ENCODE measurements at places on chromosomes 11 and 22.

DNA sequence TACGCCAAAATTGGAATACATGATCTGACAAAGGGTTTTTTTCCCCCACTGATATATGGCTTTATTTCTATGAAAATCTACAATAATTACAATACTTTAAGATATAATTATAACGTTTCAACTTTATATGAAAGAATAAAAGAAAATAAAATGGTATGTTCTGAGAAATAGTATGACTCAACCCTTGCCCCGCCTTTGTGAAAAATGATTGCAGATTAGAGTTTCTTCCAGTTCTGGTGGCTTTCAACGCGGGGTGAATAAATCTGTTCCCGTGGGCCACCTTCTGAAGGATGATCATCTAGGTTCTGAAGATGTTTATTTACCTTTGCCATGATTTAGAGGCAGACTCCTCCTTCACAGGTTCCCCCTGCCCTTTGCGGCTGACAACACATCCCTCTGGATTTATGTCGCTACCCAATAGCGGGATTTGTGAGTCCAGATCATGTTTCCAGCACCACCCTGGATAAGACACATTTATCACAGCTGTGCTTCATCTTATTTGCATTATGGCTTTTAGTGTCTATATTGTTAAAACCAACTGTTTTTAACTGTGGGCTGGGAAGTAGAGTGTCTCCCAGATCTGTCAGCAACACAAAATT lies 607.0 kb upstream of the KIRREL3 start:
- DNase-seq, result no peak

- DNase-seq, result no peak
These were observed 59.7 kb upstream of the CYP2D6 start for GRCh38 chr22:42190274-42190673.

- peak; percentile 74 for DNase-seq
These were observed 6.7 kb upstream of the GDPD5 start for GRCh38 chr11:75532200-75533048.

DNA sequence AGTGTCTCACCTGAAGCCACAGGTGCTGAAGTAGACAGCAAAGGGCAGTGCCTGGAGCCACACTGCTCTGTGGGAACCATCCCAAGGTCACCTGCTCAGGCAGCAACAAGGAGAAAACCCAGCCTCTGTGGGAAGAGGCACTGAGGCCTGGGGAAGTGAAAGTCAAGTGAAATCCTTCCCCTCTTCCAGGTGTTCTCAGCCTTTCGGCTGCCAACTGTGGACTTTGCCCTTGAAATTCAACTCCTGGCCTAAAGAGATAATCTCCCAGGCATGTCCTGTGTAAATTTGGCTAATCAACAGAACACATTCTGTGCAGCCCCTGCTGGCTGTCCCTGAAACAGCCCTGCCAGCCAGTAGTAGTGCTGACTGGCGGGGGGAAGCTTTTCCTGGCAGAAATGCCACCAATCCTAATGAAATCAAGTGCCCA lies 112.1 kb downstream of the RPL27A start:
- peak; percentile 76 for DNase-seq

DNA sequence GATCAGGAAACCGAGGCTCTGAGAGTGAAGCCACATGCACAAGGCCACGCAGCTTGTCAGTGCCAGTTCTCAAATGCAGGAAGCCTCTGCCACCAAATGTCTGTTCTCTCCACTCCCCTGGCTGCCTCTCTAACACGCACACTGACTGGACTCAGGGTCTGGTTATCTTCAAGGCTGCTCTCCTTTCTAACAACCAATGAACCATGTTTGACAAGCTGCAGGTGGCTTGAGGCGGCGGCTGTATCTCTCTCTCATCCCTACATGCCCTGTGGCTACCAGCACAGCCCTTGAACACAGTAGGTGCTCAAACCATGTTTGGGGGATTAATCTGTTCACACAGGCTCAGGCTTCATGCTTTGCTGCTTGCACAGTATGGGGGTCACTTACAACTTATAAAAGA lies 23.7 kb downstream of the MFNG start:
- no peak for DNase-seq

GRCh38 chr11:65787649-65788622 lies 1.1 kb downstream of the OVOL1 start:
- peak; percentile 90 for DNase-seq

DNA sequence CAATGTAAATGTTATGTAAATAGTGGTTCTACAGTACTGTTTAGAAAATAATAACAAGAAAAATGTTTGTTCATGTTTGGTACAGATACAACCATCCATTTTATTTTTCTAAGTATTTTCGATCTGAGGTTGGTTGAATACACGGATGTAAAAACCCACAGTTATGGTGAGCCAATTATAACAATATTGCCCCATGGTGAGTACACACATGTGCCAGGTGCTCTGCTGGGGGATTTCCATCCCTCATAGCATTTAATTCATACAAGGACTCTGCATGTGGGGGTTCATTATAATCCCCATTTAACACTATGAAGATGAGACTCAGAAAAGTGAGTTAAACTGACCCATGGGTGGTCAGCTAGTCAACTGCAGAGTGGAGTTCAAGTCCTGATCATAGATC lies 23.3 kb upstream of the TTC28 start:
- DNase-seq, result no peak

DNA sequence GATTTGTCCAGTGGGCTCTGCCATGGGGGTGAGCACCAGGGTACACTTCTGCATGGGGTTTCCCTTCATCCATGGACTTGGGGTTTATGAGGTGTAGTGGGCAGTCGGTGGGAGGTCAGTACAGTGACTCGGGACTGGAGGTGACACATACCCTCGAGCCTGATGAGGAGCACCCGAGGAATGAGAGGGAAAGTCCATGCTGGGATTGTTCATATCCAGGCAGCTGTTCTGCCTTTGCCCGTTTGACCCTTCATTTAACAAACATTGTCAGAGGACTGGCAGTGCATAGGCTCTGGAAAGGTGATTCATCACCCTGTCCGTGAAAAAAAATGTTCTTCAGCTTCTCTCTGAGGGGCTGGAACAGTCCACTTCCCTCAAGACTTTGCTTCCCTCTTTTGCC lies 2.7 kb downstream of the NAV2 start:
- no peak for DNase-seq

- DNase-seq, result no peak
These were observed 221.1 kb downstream of the LARGE1 start for GRCh38 chr22:33699176-33699575.

DNA sequence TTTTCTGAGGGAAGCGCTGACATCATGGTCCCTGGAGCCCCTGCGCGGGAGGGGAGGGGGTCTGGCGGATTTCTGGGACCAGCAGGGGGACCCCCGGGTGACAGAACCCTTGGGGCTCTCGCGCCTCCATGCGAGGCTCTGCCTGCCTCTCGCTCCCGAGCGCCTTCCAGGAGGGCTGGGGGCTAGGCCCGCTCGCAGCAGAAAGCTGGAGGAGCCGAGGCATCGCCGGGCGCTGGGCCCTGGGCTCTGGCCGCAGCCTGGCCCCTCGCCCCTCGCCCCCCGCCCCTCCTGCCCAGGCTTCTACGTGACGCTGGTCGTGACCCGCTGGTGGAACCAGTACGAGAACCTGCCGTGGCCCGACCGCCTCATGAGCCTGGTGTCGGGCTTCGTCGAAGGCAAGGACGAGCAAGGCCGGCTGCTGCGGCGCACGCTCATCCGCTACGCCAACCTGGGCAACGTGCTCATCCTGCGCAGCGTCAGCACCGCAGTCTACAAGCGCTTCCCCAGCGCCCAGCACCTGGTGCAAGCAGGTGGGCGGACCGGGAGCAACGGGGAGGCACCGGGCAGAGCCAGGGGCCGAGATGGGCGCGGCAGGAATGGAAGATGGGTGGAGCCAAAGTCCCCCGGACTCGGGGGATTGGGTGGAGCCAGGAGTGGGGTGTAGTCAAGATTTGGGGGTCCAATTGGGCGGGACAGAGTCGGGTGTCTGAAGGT lies 5.4 kb downstream of the BEST1 start:
- DNase-seq, result no peak

DNA sequence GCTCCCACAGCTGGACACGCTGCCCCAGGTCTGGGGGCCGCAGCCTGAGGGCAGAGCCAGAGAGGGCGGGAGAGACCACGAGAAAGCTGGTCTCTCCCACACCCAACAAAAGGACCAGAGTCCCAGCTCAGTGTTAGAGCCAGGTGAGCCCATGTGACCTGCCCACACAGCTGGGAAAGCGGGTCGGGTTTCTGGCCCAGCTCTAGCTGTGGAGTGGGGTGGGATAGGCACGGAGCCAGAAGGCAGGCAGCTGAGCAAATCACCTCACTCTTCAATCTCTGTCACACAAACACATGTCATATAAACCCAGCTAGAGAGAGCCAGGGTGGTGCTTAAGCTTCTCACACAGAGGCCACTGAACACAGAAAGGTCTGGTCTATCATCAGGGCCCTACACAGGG lies 7.8 kb upstream of the EIF3D start:
- DNase-seq, result no peak

- no peak for DNase-seq
These were observed 30.7 kb downstream of the FAM168A start for GRCh38 chr11:73566977-73567755.

DNA sequence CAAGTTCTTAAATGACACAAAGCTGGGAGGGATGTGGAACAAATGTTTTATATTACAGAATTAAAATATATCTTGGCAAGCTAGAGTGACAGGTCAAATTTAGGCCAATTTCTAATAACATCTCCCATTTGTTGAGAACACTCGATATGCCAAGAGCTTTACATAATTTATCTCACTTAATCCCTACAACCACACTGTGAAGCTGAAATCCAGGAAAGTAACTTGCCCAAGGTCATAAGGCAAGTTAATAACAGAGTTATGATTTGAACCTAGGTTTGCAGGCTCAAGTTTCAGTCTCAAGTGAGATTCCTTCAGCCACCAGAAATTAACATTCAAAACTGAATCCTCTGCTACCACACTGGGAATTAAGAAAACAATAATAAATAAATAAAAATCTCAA lies 38.3 kb downstream of the RAB30 start:
- DNase-seq, result no peak

DNA sequence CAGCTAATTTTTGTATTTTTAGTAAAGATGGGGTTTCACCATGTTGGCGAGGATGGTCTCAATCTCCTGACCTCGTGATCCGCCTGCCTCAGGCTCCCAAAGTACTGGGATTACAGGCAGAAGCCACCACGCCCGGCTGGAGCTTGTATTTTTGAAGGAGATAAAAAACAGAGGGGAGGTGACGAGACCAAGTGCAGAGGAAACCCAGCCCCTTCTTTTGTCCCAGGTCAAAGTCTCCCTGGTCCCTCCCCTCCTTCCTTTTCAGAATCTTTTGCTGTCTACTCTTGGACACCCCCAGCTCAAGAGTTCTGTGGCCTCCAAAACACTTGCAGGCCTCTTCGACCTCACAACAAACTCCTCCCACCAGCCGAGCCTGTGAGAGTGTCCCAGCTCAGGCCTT lies 12.2 kb upstream of the TMEM184B start:
- no peak for DNase-seq

- DNase-seq, result peak; percentile 67
These were observed 51.5 kb upstream of the FGF3 start for GRCh38 chr11:69870766-69871165.

DNA sequence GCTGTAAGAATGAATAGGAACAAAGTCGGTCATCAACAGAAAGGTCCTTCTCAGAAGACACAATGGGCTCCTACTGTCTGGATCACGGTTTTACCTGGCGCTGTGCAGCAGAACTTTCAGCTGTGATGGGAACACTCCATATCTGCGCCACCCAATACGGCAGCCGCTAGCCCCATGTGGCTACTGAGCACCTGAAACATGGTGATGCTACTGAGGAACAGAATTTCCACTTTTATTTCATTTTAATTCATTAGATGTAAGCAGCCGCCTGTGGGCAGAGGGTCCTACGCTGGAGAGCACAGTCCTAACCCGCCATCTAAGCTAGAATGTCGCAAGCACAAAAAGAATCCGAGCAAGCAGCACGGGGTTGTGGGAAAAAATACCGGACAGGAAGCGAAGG lies 2.7 kb downstream of the SULT4A1 start:
- no peak for DNase-seq

GRCh38 chr11:75313513-75314272 lies 37.8 kb downstream of the ARRB1 start:
- no peak for DNase-seq

- DNase-seq, result no peak
These were observed 128.4 kb downstream of the FAM76B start for GRCh38 chr11:95661162-95661561.

GRCh38 chr22:28375761-28376534 lies 303.7 kb downstream of the TTC28 start:
- no peak for DNase-seq

GRCh38 chr11:76806608-76807205 lies 23.6 kb downstream of the TSKU start:
- no peak for DNase-seq

GRCh38 chr22:18979957-18980356 lies 43.9 kb upstream of the PRODH start:
- DNase-seq, result no peak

- no peak for DNase-seq
These were observed 1.1 kb downstream of the FAT3 start for GRCh38 chr11:92225568-92226330.

DNA sequence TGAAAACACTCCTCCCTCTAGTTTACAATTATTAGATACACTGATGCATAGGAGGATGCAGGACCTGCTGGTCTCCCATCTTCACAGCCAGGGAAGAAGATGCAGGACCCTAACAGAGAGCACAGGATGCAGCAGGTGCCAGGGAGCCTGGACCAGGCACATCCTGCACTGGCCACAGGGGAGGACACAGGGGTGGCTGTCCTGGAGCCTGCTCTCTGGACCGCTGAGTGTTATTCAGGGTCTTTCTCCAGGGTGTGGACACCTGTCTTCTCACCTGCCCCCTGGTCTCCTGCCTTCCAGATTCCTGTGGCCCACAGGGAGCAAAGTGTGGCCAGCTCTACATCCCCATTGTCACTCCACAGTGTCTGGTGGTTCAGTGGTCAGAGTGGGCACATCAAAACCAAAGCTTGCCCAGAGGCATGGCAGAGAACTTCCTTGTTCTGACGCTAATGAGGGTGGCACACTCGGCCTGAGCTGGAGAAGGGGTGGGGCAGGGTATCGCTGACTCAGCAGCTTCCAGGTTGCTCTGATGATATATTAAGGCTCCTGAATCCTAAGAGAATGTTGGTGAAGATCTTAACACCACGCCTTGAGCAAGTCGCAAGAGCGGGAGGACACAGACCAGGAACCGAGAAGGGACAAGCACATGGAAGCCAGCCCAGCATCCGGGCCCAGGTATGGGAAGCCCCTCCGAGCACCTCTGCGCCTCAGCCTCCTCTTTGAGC lies at the start of gene APOBEC3A:
Gene APOBEC3A, plus strand, starts transcription at position 564 of the 725 bp plus-strand sequence. Its CDS starts 83 bp downstream, at position 647.
- no peak for DNase-seq

DNA sequence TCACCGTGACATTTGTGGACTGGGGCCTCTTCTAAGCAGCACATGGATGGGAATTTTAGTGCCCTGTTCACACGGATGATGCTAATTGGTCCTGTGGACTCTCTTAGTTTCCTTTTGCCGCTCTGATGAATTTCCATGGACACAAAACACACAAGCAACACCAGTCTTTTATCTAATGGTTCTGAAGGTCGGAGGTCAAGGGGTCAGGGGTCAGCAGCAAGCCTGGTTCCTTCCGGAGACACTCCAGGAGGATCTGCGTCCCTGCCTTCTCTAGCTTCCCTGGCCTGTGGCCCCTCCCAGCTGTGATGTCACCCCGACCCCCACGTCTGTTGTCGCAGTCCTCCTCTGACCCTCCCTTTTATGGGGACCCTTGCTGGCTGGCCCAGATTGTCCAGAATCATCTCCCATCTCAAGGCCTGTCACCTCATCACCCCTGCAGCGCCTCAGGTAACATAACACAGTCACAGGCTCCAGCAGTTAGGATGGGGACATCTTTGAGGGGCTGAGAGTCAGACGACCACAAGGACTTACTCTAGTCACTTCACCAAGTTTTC lies 6.8 kb downstream of the NADSYN1 start:
- no peak for DNase-seq

GRCh38 chr11:36623494-36623893 lies 25.5 kb upstream of the RAG2 start:
- DNase-seq, result no peak
